GM13976 (cell line): ENCODE measurements at places on chromosomes 4 and X.

DNA sequence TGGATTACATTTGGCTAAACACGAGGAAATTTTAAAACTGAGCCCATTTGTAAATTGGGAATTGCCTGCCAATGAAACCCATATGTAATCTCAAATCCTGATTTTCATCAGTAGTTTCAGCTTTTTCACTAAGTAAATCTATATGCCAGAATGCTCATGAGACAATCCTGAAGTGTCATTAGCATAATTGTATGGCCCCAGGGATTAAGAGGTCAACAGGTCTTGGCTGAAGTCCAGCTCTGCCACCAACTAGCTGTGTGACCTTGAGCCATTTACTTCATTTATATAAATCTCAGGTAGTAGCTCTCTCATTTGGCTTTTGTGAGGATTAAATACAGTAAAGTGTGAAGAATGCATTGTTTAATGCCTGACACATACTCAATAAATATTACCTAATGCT, 320.5 kb upstream of the EMCN start:
- DNase-seq = no peak

DNA sequence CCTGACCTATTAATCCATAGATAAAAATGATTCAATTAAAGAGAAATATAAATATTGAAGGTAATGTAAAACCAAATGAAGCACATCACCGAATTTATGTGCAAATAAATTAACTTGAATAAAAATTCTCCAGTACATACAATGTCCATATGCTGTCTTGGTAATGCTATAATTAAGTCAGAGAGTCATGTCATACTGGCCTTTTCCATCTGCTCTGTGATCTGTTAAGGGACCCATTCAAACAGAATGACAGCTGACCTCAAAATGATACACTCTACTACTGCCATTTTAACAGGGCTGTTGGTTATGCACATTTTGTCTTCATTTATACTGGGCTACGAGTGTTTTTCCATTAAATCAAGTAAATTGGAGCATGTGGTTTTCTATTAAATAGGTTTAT, 99.3 kb downstream of the TEX13A start:
- DNase-seq = no peak

DNA sequence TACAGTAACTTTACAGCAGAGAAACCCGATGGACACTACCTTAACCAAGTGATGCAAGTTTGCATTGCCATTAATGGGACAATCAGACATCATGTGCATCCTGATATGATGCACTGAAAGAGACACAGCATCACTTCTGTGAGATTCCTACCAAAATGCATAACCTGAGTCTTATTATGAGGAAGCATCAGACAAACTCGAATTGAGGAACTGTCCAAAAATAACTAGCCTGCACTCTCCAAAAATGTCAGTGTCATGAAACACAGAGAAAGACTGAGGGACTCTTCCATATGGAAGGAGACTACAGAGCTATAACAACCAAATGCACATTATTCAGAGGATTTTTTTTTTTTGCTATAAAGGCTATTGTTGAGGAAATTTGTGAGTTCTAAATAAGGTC, 66.6 kb upstream of the IQSEC2 start:
- no peak for DNase-seq

DNA sequence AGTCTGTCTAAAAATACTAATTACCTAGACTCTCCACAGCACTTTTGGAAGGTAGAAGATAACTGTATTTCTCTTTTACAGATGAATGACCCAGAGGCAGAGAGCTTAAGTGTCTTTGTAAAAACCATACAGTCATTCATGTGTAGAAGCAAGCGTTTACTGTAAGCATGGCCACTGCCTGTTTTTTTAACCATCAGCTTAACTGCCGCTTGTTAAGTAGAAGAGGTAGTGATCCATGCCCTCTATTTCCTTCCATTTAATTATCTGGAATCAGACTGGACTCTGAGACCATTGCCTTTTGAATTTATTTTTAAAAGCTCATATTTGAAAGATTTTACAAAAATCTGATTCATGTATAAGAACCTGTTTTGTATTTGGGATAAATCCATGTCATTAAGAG, 111.2 kb upstream of the TECRL start:
- no peak for DNase-seq

DNA sequence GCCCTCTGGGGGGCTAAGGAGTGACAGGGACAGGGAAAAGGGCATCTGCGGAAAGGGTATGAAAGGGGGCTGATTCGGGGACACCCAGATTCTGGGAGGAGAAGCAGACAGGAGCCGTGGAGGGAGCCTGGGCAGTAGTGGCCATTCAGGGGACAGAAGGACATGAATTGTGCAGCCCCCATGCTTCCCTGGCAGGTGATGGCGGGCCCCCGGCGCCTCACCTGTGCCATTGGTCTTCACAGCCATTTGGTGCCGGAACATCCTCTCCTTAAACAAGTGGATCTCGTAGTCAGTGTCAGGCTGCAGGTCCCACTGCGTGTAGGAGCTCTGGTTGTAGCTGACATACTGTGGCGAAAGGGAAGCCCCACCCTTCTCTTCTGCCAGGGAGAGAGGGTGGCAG, 21.9 kb downstream of the L1CAM start:
- no peak for DNase-seq

DNA sequence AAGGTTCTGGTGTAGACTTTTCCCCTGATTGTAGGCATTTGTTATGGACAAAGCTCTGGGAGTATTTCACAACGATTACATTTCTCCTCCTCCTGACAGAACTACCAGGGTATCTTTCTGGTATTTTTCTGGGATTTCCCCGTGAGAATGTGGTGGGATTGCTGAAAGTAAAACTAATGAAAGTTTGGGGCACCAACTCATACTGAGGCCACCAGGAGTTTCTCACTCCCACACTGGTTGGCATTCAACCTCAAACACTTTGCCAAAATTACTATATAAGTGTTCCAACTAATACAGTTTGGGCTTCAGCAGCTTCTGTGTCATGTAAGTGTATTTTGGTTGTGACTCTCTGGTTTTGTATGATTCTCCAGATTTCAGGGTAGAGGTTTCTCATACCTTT, 855.1 kb downstream of the GLUD2 start:
- DNase-seq = no peak

DNA sequence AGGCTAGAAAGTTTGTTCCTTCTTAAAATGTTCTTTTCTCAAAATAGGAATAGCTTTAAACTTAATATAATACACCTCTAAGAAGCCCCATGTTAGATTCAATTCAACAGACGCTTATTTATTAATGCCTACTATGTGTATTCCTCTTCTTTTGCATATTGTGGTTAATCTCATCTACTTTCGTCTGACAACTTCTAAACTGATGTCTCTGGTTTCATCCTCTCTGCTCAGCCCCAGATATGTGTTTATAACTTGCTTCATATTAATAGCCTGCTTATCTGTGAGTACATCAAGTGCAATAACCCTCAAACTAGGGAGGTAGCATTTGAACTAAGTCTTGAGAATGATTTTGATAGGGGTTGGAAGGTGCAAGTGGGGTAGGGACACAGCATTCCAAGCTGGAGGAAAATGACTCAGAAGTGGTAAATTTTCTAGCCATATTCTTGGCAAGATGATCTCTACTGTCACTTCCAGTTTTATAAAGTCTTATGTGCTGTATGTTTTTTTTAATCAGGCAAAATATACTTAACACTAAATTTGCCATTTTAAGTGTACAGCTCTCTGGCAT, 37.0 kb downstream of the STK26 start:
- DNase-seq = no peak

DNA sequence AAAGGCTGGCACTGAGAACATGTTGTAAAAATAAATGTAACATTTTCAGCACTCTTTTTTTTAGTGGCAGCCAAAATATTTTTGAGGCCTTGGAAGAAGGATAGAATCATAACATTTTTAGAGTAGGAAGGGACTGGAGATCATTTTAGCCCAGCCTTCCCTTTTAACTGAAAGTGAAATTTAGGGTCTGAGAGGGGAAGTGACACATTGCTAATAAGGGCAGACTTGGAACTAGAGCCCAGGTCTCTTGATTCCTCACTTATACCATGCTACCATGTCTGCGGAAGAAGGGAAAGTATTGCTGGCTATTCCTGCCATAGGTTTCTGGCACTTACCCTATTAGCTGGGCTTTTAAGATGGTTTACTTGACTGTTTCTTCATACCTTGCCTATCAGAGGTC, 4.8 kb downstream of the WDR44 start:
- no peak for DNase-seq

DNA sequence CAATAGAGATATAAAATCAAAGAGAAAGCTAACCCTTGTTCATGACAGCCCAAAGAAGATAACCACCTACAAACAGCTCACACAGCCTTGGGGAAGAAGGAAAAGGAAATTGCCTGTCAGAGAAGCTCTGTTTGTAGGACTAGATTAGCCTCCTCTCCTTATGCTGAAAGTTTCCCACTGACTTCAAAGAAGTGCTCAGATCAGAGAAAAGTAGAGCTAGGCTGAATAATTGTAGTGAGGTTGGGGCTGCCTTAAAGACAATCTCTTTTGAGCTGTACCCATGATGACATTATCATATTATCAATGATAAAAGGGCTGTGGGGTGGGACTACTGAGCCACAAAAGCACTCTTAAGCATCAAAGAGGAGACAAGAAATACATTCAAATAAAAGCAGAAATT, 223.0 kb upstream of the GALNT7 start:
- DNase-seq = no peak

- DNase-seq = no peak
Measured at GRCh38 chr4:180134091-180134866, 2108.9 kb upstream of the TENM3 start.
